Eye (tissue), 1 donor: ENCODE measurements at places on chromosomes 1 and 21.

- no peak for DNase-seq
These were observed 30.9 kb downstream of the LRRC8B start for GRCh38 chr1:89555550-89555949.

- DNase-seq = no peak
These were observed at the start of gene CD48 for GRCh38 chr1:160711602-160712311. Gene CD48 (minus strand): TSS chr1:160711822. CDS start chr1:160711763, 59 bp downstream.

DNA sequence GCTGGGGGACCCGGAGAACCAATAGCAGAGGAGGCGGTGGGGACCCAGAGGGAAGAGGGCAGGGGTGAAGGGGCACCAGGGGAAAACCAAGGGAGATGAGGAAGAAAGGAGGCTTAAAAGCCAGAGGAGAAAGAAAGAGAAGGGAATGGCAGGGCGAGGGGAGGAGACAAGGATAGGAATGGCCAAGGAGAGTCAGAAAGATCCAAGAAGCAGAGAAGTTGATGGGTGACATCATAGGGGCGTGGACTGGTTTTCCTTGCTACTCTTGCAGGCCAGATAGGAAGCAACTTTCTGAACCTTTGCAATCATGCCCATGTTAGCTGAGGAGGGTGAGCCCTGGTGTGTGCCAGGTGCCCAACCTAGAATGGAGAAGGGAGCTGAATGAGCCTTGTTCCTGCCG lies 5.4 kb downstream of the NPR1 start:
- no peak for DNase-seq

DNA sequence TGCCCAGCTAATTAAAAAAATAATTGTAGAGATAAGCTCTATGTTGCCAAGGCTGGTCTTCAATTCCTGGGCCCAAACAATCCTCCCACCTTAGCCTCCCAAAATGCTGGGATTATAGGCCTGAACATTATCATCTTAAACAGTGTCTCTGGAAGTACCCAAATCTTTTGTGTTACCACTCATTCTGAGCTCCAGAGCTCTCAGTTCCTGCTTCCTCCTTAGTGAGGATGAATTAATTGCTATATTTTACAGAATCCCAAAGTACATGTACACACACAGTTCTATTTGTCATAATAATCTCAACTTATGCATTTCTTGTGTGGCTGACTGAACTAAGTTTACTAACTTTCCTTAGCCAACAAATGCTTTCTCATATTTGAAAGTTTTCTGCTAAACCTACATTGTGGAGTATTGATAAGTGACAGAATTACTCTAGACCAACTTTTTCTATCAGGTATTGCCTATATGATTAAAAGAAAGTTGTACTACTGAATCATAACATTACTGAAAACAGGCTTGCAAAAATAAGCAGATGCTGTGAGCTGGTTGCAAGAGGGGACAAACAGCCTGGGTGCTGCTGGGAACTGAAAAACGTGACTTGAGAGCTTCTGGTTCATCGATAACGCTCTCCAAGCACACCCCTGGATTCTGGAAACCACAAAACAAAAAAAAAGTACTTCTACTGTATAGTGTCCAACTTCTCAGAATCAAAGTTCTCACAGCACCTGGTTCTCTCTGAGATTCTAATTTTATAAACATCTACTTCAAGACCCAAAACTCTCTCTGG lies 15.3 kb downstream of the VAV3 start:
- no peak for DNase-seq

DNA sequence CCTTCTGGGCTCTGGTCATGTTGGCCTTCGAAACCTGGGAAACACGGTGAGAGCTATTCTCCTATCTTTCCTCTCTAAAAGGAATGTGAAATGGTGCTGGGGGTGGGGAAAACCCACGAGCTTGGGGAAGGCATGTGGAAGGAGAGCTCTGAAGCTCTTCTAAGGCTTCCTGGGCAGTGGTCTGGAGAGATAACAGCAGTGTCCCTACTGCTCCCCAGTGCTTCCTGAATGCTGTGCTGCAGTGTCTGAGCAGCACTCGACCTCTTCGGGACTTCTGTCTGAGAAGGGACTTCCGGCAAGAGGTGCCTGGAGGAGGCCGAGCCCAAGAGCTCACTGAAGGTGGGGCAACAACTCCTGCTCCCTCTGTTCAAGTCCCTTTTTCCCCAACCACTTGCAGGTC lies 2.8 kb downstream of the USP21 start:
- no peak for DNase-seq

DNA sequence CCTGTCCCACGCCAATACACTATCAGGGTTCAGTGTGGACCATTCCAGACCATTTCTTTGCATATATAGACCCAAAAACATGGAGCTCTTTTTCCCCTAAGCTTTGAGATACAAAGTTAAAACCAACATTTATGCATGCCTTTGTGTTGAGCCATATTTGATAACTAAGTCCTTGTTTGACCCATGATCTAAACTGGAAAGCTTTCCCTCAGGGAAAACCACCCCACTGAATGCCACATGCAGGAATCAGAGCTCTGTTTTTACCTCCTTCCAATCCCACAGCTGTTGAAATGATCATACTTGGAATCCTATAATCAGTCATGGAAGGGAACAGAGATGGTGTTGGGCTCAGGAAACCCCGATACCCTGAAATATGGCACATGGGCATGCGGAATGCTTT lies 14.8 kb upstream of the SLC45A1 start:
- no peak for DNase-seq

- no peak for DNase-seq
These were observed 33.1 kb upstream of the VPS26C start for GRCh38 chr21:37300114-37300751.

DNA sequence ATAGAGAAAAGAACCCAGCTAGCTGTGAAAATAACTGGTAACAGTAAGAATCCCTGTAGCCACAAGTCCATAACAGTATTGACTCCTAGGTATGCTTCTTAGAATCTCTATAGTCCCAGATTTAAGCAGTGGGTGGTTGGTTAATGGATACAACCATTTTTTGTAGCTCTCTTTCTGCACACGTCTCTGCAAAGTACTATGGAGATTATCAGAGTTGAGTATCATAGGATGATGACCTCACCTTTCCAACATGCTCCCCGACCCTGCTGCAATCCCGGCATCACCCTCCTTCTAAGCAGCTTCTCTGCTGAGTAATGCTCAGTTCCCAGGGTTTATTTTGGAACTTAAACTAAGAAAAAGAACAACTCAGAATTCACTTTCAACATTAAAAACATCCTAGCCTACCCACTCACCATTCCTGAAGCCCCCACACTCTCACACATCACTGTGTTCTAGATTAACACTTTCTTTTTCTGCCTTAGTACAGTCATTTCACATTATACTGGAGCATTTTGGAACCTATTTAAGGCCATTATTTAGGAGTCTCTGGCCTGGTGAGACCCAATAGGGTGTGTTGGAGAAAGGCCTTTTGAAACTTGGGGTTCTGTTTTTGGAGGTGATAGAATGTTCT lies 2.7 kb downstream of the MLLT11 start:
- no peak for DNase-seq

GRCh38 chr1:199734186-199734585 lies 293.3 kb upstream of the NR5A2 start:
- no peak for DNase-seq

- DNase-seq = no peak
These were observed 77.9 kb upstream of the EXO1 start for GRCh38 chr1:241770115-241770514.
